ENCODE measurements at places on chromosomes 13 and 19. TPM values are rescaled to one million over a fixed set of nuclear protein-coding genes. Genes with fewer than 3 reads are reported as not detected.

Gene PRR20D
- total RNA-seq, result not detected

Gene THSD8
- not detected for total RNA-seq

Gene SLC8A2
- total RNA-seq, result under 0.01 TPM

Gene RTBDN
- total RNA-seq, result not detected

Gene VSIG10L
- 0.52 TPM for total RNA-seq

Gene PSG3
- not detected for total RNA-seq

Gene ZNF567
- 7.3 TPM for total RNA-seq

Gene FAM216B
- not detected for total RNA-seq

Gene MUC16
- not detected for total RNA-seq

Gene NAT14
- 8.4 TPM for total RNA-seq

Gene SUGT1
- 30.3 TPM for total RNA-seq

Gene ARL11
- under 0.01 TPM for total RNA-seq

Gene C19orf33
- total RNA-seq, result not detected

Gene CKAP2
- 14.1 TPM for total RNA-seq

Gene MAP4K1
- under 0.01 TPM for total RNA-seq

Gene CEACAM7
- not detected for total RNA-seq

Gene CLIP3
- 1.0 TPM for total RNA-seq

Gene F10
- 33.9 TPM for total RNA-seq

Gene TYROBP
- total RNA-seq, result 9.9 TPM

Gene PLEKHJ1
- 63.2 TPM for total RNA-seq

Gene ZNRF4
- not detected for total RNA-seq

Gene GGN
- not detected for total RNA-seq
